GOT3 (cell line): ENCODE measurements at places on chromosomes 11 and 22.

DNA sequence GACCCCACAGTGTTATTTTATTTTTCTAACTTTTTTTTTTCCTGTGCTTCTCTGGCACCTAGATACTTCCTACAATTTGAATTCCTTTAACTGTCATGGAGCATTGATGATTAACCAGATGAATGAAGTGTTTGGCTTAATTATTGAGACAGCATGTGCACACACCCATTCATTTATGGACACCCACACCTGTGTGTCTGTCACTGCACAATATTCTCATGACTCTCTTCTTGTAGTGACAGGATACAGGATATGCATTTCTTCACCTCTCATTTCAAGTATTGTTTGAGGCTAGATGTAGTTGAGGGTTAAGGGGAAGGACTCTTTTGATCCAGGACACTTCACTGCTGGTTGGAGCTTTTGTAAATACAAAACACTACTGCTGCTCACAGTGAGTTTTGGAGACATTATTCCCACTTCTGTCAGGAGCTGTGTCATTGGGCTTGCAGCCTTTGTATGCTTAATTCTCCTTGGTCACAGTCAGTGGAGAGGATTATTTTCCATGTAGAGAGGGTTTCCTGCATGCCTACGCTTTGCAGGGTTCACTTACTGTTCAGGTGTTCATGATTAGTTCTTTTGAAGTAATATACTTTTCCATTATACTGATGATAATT, 33.5 kb downstream of the SPECC1L start:
- DNase-seq: no peak

- no peak for DNase-seq
Measured at GRCh38 chr11:133555034-133555433, 22.7 kb upstream of the OPCML start.

DNA sequence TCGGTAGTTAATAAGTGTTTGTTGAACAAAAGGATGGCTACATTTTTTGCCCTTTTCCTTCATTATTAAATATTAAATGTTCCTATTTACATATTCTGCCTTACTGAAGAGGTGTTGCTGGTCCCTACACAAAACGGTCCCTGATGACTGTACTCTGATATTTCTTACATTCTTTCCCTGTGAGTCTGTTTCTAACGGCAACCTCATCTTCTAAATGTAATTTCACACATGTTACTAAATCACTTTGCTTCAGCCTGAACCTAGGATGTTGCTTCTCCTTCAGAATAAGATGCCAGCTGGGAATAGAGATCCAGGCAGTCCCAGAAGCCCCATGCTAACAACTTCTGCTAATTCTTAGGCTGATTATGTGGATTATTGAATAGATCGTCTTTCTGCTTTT, 50.3 kb downstream of the SPON1 start:
- DNase-seq: no peak

DNA sequence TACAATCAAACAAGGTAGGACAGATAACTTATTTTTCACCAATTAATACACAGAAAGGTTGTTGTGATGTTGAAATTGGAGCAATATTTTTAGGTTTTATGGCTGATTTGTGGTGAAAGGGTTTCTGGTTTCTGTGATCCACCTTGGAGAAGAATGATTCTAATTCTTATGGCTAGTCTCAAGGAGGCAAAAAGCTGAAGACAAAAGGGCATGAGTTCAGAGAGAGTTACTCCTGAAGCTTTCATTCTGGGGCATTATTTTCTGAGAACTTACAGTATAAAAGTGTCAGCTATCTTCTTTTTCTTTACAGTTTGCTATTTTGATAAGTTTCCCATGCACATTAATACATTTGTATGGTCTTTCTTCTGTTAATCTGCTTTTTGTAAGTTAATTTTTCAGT, 372.4 kb upstream of the CCDC179 start:
- DNase-seq: no peak

DNA sequence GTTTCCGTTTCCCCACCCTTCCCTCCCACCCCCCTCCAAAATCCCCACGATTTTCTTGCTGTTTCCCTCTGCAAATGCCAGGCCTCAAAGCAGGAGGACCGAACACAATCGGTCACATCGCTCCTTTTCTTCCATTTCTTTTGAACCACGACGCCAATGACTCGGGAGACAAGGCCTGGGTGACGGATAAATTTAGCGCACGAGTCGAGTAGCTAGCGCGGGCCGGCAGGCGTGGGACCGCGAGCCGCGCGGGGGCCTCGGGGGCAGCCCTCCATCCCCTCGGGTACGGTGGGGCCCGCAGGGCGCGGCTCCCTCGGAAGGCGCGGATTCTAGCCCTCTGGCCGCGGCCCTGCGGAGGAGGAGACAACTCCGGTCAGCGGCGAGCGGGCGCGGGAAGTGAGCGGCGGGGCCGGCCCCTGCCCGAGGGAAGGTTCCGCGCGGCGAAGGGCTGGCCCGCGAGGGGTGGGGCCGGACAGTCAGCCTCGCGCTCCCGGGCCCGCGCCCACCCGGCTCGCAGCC, 414 bp downstream of the JOSD1 start:
- DNase-seq: peak; percentile 38

DNA sequence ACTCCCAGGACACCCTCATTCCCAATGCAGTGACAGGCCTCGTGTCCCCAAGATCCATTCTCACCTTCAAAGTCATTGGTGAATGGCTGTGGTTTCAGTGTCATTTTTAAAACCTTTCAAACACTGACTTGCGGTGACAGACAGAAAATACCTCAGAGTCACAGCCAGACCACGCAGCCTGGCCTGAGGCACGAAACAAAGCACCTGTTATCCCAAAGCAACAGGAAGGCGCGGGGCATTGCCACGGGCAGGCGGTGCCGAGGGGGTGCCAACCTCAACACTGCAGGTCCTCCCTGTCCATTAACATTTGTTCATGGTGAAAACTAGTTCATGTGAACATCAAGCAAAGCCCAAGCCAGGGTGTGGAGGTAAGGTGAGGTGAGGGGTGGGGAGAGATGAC, 38.2 kb downstream of the RPUSD4 start:
- no peak for DNase-seq

DNA sequence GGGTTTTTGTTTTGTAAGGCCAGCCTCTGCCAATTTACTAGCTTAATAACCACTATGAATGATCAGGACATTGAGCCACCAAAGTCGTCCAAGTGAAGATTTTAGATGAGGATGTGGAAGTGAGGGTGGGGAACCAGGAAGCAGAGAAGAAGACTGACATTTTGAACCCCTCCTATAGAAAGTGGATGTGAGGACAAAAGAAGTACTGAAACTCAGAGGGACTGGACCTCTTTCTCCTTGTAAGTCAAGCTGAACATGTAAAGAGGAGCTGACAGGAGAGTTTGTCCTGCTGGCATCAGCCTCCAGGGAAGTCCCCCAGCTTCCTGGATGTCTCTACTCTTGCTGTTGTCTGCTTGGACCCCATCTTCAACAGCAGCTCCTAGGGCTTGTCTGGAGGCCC, 338.2 kb upstream of the NCAM1 start:
- DNase-seq: no peak

- DNase-seq: no peak
Measured at GRCh38 chr22:46897246-46897623, 134.8 kb downstream of the TBC1D22A start.

DNA sequence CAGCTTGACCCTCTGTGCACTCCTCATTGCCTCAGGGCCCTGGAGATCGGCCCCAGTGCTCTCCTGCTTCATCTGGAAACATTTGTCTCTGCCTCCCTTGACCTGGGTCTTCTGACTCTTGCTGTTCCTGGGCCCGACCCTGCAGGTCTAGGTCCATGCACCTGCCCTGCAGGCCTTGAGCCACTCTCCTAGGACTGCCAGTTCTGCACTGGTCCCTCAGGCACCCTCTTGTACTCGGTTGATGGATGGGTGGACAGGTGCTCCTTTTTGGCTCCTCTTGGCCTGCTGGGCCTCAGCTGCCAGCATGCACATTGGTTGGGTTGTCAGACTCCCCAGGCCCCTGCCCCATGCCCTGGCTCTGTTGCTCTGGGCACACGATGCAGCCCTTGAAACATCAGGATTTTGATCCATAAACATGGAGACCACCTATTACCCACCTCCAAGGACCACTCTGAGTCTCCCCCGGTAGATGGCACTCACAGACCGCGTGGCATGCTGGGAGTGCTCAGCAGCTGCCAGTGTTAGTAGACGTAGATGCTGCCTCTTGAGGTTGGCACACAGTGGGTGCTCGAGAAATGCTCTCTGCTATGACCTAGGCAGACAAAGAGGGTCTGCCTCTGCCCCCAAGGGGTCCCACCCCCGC, 20.2 kb upstream of the ACR start:
- DNase-seq: no peak

DNA sequence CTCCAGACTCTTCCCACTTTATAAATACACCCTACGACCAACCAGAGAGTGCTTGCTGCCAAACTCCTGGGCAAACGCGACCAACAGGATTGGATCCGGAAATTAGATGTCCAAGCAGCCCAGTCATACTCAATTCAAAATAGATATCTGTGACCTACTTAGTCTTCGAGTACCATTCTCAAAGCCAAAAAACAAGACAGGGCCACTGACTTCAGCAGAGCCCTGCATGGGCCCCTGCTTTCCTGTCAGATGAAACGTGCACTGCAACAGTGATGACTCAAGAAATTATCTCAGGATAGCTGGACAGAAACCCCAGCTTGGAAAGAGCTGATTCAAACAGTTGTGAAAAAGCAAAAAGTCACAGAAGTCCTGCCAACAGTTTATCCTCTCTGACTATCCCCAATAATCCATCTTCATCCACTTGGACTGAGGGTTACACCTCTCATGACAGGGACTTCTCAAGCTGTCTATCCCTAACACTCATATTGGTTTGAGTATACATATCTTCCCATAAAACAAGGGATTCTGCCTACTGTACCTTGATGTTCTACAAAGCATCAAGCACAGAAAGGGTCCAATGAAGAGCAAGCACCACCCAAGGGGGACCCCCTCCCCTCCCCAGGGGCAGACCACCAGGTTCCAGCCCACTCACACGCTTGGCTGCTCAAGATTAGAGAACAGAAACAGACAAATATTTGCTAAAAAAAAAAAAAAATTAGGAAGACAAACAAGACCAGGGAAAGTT, 17.4 kb downstream of the SMCO4 start:
- no peak for DNase-seq

GRCh38 chr11:28457481-28458065, 349.4 kb downstream of the METTL15 start:
- DNase-seq: no peak

GRCh38 chr11:69325446-69325845, 31.5 kb downstream of the MYEOV start:
- no peak for DNase-seq

DNA sequence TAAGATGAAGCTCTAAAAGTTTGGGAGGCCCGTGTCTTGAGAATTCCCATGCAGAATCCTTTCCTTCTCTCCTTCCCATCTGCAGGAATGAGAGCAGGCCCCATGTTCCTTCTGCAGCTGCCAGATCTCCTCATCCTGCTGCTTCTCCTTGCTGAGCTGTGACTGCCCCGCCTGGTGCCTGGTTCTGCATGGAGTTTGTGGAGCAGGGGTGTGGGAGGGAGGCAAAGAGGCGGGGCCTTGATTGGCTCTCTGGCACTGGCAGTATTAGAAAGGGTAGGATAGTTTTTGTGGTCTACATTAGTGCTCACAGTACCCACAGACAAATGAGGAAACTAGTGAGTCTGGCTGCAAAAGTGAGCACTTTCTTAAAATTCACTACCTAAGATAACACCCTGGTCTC, 91.1 kb upstream of the CLPB start:
- no peak for DNase-seq

GRCh38 chr11:59615120-59615636, 396 bp downstream of the OSBP start:
- DNase-seq: no peak

DNA sequence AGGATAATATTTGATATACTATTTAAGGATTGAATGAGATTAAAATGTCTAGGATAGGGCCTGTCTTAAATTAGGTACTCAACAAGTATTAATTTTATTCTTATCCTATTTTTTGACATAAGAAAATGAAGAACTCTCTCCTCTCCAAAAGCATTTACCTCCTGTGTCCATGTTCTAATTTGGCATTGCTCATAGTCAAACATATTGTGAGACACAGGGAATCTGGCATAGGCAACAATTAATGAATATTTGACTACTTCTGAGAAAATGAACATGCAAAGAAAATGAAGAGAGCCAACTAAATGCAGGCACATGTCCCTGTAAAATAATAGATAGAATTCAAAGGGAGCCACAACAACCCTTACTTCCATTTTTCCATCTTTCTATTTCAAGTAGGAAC, 198.5 kb upstream of the C11orf87 start:
- no peak for DNase-seq

DNA sequence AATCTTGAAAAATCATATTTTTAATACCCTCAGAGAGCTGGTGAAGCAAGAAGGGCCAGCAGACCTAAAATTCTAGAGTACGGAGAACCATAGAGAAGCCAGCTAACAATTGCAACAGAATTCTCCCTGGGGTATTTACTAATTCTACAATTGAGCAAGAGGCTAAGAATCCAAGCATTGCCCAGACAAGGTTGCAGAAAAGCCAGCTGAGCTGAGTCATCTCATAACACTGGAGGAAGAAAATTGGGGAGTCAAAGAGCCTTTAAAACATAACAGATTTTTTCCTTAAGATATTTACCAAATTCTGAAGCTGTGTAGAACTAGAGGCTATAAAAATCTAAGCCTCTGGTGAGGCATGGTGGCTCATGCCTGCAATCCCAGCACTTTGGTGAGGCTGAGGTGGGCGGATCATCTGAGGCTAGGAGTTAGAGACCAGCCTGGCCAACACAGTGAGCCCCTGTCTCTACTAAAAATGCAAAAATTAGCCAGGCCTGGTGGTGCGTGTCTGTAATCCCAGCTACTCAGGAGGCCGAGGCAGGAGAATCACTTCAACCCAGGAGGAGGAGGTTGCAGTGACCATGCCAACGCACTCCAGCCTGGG, 13.6 kb upstream of the TMEM216 start:
- DNase-seq: peak; percentile 40

- no peak for DNase-seq
Measured at GRCh38 chr11:92492372-92492771, 267.8 kb downstream of the FAT3 start.

DNA sequence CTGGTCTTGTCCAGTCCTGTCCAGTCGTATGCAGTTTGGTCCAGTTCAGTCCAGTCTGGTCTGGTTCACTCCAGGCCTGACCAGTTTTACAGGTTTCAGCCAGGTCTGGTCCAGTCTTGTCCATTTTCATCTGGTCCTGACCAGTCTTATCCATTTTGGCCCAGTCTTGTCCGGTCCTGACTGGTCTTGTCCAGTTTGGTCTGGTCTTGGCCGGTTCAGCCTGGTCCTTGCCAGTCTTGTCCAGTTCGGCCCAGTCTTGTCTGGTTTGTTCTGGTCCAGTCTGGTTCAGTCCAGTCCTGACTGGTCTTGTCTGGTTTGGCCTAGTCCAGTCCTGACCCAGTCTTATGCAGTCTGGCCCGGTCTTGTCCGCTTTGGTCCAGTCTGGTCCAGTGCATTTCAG, 380.2 kb downstream of the OR4C45 start:
- DNase-seq: no peak

DNA sequence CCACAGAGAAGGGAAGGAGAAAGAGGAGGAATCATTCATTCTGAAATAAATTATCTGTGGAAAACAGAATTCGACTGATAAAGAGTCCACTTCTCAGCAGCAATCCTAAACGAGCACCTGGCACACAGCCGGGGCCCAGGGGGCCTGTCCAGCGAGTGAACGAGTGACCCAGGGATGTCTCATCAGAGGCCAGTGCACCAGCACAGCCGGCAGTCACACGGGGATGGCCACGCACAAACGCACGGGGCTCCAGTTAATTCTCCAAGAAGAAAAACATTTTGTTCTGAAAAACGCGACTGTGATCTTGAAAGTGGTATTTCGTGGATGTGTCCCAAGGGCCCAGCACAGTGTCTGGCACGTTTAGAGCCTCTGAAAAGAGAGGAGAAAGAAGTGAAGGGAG, 154.6 kb downstream of the BRD1 start:
- no peak for DNase-seq

- no peak for DNase-seq
Measured at GRCh38 chr11:119580081-119580480, 148.9 kb downstream of the NECTIN1 start.
